ENCODE measurements at places on chromosomes 7 and 10.

GRCh38 chr7:137804836-137805235 is 41.9 kb downstream of the DGKI start:
- DNase-seq, result no peak

GRCh38 chr7:2354939-2355704 is 495 bp downstream of the EIF3B start:
- no peak for DNase-seq

DNA sequence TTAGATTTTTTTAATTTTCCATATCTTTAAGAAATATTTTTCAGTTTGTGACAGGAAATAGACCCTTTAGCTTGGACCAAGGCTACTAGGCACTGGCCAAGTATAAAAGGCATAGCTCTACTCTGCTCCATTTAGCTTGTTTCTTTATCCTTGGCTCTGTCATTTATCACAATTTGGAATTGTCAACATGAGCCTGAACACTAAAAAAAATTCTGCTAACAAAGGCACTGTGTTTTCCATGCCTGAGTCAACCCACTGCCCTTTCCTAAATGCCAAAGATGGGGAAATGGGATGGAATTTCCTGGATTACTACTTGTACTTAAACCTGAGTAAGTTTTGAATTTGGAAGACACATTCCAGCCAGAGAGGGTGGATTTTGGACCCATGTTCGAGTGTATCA is 128.4 kb downstream of the NSUN6 start:
- no peak for DNase-seq

DNA sequence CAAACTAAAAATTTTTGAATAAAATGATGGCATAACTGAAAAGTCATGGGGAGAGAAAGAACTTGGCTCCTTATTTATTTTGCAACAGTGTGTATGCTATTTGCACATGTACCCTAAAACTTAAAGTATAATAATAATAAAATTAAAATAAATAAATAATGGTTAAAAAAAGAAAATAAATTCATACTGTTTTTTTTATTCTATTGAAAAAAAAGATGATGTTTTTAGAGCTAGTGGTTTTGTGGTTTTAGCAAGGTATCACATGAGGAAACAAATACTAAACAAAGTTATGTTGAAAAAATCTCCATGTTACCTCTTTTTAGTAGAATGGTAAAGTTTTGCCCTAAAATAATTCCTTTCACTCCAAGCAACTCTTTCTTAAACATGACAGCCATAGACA is 26.2 kb downstream of the TMEM168 start:
- DNase-seq, result no peak

- DNase-seq, result no peak
These were observed 17.2 kb upstream of the LRRC17 start for GRCh38 chr7:102895602-102896001.

GRCh38 chr7:87116315-87116714 is 35.9 kb upstream of the DMTF1 start:
- no peak for DNase-seq

- no peak for DNase-seq
These were observed 338.8 kb downstream of the ELMO1 start for GRCh38 chr7:37109843-37110242.

GRCh38 chr7:32318300-32319011 is 171.7 kb downstream of the LSM5 start:
- DNase-seq, result no peak

DNA sequence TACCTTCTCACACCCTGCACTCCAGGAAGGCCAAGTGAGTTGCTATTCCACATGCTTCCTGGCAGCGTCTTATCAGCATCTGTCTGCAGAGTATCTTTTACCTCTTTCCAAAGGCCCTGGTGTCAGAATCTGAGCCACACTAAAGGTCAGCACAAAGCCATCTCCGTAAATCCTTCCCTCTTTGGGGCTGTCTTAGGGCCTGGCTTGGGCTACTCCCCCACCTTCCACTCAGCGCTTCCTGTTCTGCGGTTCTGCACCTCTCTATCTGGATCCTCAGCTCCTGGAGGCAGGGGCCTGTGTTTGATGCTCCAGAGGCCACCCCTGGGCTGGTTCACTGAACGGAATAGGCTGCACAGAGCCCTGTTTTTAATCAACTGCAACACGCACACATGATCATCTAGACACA is 334.8 kb upstream of the GALNT17 start:
- DNase-seq, result no peak

DNA sequence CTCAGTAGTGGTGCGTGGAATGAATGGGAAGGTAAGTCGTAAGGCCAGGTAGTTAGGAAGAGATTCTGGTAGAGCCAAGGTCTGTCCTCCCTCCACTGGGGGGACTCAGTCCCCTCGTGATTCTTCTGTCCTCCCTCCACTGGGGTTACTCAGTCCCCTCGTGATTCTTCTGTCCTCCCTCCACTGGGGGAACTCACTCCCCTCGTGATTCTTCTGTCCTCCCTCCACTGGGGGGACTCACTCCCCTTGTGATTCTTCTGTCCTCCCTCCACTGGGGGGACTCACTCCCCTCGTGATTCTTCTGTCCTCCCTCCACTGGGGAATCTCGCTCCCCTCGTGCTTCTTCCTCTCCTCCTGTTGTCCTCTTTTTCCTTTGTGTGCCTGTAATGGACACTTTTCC is 125.1 kb downstream of the CELF2 start:
- no peak for DNase-seq

Measured in T-helper 22 cell (primary cell).